NCI-H1048 (cell line): ENCODE measurements at places on chromosomes 11 and 22.
A peak's percentile ranks its signal among the peaks of the same experiment; 100 is the strongest.

GRCh38 chr11:122879785-122880184, 2.8 kb upstream of the JHY start:
- no peak for DNase-seq

DNA sequence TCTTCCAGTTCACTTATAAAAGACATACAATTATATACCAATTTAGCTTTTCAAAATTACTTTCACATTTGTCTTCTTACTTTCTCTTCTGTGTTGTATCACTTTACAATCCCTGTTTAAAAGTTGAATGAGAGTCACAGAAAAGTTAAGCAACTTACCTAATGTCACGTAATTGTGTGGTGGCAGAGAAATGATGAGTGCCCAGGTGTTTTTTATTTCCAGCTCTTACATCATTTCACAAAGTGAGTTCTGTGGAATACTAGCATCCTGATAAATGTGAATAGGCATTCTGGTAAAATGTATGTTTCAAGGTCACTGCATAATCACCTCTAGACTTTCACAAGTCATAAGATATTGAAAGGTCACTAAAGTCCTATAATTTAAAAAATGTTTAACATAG, 133.0 kb upstream of the FIBIN start:
- DNase-seq: no peak

DNA sequence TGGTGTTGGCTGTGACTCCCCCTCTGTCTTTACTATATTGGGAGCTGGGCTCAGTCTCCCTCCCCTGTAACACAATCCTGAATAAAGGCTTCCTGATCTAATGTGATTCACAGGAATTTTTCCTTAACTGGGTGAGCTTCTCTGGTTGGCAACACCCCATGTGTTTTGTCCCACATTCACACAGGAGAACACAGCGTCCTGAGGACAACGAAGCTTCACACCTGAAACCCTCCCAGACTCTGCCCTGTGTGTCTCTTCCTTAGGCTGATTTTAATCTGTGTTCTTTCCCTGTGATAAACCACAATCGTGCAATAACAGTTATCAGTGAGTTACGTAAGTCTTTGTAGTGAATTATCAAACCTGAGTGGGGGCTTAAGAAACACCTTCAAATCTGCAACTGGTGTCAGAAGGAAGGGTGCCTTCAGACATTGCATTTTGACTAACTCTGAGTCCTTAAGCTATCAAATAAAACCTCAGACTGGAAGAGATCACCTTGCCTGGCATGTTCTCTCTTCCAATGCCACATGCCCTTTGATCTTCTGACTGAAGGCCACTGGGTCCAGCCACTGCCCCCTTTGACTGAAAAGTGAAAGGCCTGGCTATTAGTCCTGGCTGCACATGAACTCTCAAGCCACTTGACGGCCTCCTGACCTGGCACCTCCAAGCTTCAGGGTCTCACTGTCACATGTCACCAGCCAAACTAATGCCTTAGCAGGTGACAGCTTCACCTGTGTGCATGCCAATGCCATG, 17.3 kb downstream of the APOL3 start:
- no peak for DNase-seq

- DNase-seq: no peak
Measured at GRCh38 chr22:45878901-45879551, 97.9 kb downstream of the WNT7B start.

GRCh38 chr11:35362521-35362980, 56.8 kb downstream of the SLC1A2 start:
- DNase-seq: peak; percentile 57

DNA sequence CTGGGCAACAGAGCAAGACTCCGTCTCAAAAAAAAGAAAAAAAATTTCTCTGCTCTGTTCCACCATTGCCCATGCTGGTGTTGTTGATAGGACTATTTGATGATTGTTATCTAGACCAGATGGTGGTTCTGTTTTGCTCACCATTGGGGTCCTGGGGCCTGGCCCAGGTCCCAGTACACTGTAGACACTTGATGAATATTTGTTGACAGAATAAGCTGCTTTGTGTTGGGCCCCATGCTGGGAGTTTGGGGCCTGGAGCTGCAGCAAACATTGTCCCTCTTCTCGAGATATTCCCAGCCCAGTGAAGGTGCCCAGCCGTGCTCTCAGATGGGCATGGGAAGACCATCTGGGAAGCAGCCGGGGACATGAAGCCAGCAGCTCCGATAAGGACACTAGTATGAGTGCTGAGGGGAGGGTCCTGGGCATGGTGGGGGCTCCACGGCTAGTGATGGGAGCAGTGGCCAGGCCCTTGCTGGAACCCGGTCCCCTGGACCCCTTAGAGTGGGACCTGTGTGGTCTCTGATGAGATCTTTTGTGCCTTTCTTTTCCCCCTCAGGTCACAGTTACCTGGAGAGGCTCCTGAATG, 13.6 kb downstream of the INCENP start:
- no peak for DNase-seq

DNA sequence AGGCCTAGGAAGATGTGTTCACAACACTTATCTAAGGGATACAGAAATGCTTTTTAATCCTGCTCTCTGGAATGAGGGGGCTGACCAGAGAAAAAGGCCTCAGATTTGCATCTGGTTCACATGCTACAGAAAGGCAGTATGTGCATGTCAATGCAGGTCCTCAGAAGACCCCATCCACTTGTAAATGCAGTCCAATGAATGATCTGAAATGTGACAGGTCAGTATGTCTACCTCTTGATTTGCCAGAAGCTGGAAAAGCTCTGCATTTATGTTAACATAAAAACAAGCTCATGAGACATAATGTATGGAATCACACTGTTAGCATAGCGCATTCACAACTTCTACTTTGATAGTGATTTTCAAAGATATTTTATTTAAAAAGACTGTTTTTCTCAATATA, 367.4 kb upstream of the CHORDC1 start:
- DNase-seq: no peak

DNA sequence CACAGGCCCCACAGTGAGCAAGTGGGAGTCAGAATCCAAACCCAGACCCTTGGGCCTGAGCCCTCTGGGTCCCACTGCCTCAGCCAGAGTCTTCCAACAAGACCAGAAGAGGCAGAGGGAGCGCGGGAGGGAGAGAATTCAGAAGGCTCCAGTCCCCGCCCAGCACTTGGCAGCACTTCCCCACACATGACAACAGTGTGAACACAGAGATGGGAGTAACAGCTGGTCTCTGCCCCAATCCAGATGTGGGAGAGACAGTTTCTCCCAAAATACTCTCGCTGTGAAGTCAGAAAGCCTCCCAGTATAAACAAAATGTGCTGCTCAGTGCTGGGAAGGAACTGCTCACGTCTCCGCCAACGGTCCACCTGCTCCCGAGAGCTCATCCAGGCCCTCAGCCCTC, 219.9 kb downstream of the MN1 start:
- DNase-seq: no peak

GRCh38 chr11:113124006-113124405, 162.8 kb downstream of the NCAM1 start:
- no peak for DNase-seq

- DNase-seq: no peak
Measured at GRCh38 chr11:125401746-125402145, 94.3 kb downstream of the FEZ1 start.

DNA sequence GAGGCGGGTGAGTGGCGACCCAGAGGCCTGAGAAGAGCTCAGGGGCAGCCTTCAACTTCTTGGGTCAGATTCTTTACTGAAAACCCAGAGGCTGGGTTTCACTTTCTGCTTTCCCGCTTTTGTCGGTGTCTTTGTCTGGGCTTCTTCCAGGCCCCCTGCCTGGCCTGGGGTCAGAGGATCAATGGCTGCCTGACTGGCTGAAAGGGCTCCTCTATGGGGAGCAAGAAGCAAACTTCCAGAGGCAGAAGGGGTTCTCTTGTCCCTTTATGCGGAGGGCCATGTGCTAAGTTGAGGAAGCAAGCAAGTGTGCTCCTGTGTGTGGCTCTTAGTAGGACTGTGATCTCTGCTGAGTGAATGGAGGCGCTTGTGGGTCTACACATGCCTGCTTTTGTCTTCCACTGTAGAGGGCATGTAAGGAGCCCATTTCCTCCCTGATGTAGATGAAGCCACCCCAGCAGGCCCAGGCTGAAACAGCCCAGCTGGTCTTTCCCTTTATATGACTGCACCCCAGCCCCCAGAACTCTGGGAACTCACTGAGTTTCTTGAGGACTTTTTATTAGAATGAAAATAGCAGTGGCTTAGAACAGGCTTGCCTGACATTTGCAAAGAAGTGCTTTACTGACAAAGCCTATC, 1.0 kb upstream of the PKNOX2 start:
- DNase-seq: no peak

GRCh38 chr11:68335683-68336082, 23.3 kb downstream of the LRP5 start:
- no peak for DNase-seq

- no peak for DNase-seq
Measured at GRCh38 chr22:19244600-19245352, 46.7 kb downstream of the CLTCL1 start.
